CD4-positive, alpha-beta T cell (primary cell): ENCODE measurements at places on chromosomes 6 and 20.

- DNase-seq: no peak
Observed at GRCh38 chr6:134738211-134738885, 211.6 kb downstream of the ALDH8A1 start.

DNA sequence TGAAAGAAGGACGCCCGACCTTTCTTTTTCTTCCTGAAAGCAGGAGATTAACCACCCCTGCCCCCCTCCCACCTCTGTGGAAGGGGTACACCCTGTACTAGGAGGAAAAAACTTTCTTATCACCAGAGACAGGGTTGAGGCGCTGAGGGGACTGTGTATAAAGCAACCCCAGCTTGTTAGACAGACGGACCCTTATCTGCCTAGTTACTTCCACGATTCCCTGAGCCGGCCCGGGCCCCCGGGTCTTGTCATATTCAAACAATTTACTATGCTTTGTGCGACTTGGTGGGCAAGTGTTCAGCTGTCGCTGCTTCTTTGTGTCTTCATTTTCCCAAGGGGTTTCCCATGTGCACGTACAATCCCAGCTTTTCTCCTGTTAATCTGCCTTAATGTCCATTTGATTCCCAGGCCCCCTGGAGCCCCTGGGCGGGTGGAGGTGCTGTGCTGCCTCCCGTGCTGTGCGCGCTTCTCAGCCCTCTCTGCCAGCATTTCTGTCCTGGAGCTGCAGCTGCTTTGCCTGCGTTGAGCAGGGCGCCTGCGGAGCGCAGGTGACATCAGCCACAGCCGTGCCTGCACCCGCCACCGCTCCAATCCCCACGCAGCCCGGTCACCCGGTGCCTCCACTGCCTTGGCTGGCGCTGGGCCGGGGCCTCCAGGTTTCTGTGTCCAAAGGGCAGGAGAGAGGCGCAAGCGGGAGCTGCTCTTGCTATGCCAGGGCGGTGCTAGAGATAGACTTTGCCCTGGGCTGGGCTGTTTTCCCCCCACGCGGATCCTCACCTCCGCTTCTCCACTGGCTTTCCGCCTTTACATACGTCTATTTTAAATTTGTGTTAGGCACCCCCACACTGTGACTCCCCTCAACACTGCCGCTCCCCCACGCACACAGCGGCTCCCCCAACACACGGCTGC is 96.2 kb downstream of the TTLL2 start:
- no peak for DNase-seq

DNA sequence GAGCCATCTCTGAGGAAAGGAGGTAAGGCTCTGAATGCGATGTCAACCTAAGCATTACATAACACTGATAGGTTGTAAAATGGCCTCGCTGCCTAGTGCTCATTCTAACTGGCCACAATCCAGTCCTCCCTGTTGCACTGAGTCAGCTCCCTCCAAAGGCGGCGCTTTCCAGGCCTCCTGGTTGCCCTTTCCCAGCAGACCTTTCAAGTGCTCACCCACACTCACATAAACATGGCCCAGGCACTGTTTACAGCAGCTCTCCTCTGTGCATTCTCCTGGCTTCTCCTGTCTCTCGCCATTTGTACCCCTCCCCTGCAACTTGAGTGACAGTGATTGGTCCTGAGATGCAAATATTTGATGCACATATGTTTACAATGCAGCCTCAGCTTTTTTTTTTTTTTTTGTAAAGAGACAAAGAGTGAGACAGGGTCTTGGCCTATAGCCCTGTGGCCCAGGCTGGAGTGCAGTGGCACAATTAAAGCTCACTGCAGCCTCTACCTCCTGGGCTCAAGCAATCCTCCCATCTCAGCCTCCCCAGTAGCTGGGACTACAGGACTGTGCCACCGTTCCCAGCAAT is 36.8 kb upstream of the PRND start:
- DNase-seq: no peak

GRCh38 chr6:18551228-18551627 is 164.1 kb downstream of the RNF144B start:
- no peak for DNase-seq

- no peak for DNase-seq
Observed at GRCh38 chr20:51640743-51641142, 98.2 kb upstream of the NFATC2 start.

DNA sequence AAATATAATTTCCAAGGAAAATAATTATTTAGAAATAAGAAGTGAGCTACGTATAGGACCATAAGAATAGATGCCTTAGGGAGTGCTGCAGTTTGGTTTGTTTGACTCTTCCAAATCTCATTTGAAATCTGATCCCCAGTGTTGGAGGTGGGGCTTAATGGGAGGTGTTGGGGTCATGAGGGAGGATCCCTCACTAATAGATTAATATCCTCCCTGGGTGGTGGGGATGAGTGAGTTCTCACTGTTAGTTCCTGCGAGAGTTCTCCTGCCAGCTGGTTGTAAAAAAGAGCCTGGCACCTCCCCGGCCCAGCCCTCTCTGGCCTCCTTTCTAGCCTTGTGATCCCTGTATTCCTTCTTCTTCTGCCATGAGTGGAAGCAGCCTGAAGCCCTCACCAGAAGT is 69.3 kb downstream of the RCAN2 start:
- DNase-seq: no peak

GRCh38 chr6:13331516-13332348 is 3.4 kb upstream of the TBC1D7 start:
- no peak for DNase-seq

DNA sequence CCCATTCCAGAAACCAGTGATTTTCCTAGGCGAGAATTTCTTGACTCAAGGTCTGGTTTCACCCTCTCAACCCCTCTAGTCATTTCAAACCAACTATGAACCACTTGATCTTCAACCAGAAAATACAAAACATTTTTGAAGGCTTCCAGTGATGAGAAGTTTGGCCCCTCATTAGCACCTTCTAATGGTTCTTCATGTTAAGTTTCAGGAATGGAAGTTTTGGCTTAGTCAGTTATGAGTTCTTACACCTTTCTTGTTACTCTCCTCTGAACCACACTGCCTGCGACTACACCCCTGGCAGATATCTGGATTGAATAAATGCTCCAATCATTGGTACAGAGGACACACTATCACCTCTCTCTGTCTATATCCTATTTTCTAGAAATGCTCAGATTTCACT is 67.2 kb downstream of the GJA10 start:
- DNase-seq: no peak
